ENCODE measurements at places on chromosomes 13 and 19.

- no peak for DNase-seq
Observed at GRCh38 chr19:51754770-51755169, 3.1 kb upstream of the FPR1 start.

DNA sequence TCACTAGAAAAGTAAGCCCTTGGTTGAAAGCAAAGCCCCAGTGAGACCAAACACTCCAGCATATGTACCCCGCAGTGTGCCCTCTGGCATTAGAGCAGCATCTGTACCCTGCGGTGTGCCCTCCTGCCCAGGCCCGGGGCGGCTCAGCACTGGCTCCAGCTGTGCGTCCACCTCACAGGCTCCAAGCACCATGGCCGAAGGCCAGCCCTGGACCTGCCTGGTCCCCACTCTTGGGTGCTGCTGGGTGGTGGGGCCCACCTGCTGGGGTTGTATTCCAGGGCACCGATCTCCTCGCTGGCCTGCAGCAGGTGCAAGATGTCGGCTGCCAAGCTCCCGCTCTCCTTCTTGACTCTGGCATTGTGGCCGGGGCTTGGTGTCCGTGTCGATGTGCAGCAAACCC lies 230.2 kb downstream of the TUBA3C start:
- no peak for DNase-seq

GRCh38 chr13:31227870-31228269 lies 28.1 kb downstream of the B3GLCT start:
- DNase-seq: no peak

GRCh38 chr19:18230941-18231734 lies 4.9 kb upstream of the PDE4C start:
- DNase-seq: no peak

GRCh38 chr19:19997656-19998268 lies 41.5 kb downstream of the ZNF682 start:
- DNase-seq: peak; percentile 40

DNA sequence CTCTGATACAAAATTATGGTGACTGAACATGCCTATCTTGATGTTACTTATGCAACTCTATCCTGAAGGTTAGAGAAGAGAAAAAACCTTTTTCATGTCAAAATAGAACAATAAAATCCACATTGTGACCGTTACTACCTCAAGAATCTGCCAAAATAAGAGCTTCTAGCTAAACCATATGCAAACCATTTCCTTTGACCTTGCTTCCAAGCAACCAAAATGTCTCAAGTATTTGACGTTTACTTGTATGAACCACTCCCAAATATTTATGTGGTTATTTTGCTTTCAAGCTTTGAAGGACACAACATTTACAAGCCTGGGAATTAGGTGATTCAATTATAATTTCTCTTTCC lies 13.9 kb downstream of the FOXO1 start:
- no peak for DNase-seq

- no peak for DNase-seq
Observed at GRCh38 chr13:81406022-81406421, 1065.1 kb upstream of the SPRY2 start.

DNA sequence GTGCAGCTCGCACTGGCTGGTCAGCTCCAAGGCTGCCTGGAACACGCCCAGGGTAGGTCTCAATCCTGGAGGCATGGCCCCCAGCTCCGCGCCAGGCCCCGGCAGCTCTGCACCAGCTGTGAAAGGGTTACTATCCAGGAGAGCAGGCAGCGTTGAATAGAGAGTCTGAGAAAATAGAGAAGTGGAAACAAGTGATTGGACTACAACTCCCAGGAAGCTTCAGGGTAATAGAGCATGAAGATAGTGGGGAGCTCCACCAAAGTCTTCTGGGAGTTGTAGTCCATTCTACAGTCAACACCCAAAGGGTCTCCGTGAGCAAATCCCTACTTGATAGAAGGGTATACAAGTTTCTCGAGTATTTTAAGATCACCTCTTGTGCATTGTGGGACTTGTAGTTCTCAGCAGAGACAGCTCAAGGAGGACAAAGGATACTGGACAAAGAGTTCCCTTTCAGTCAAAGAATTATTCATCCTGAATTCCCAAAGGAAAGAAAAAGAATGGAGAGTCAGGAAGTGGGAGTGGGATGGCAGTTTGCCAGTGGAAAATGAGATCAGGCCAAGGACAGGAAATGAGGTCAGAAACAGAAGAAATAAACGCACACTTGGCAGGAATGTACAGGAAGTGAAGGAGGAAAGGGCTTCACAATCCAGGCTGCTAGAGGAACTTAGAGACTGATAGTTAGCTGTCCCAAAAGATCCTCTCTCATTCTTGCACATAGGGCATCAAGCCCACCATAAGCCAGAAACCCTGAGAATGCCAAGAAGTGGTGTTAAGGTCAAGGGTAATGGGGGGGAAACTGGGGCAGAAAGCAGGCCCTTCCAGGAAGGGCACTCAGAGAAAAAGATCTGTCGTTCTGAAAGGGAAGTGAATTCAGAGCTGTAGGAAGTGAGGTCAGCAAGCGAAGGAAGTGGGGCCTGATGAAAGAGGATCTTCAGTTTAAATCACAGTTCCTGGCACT lies 5.5 kb upstream of the MAMSTR start:
- DNase-seq: no peak

- no peak for DNase-seq
Observed at GRCh38 chr13:29847501-29847983, 2.9 kb downstream of the UBL3 start.

DNA sequence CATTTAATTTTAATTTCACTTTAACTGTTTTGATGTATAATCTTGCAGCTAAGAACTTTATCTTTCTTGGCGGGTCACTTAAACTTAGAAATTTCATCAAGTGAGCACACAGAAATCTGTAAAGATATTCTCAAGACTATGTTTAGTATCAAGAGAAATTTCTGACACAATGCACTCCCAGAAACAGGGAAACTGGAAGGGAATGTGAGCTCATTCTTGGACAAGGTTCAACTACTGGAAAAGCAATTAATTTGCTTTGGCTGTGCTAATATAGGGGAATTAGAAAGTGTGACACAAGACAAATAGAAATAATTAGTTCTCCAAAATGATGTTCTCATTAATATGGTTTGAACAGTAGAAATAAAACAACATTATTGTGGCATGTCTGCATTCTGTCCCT lies 402.3 kb downstream of the DACH1 start:
- no peak for DNase-seq

DNA sequence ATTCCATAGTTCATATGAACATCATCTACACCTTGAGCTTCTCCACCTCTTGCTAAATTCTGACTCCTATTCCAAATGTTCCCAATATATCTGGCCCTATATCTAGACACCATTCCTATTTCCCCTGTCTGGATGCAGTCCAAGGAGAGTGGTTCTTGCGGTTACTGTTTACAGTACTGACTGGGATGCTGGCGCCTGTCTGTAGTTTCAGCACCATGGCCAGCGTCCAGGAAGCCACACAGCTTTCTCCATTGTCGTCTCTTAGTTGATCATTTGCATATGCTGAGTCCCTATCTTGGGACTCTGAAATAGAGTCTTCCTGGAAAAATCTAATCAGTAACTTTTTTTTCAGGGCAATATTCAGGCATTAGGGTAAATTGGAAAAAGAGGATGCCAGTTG lies 14.9 kb downstream of the LAIR2 start:
- DNase-seq: peak; percentile 78

DNA sequence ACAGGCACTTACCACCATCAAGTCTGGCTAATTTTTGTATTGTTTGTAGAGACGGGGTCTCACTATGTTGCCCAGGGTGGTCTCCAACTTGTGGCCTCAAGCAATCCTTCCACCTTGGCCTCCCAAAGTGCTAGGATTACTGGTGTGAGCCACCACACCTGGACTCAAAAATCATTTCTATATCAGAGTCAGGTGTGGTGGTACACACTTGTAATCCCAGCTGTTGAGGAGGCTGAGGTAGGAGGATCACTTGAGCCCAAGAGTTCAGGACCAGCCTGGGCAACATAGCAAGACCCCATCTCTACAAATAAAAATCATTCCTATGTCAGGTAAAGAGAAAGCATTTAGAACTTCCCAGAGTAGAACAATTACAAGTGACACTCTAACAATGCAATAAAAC lies 48.4 kb downstream of the MYO9B start:
- DNase-seq: no peak

- DNase-seq: peak; percentile 62
Observed at GRCh38 chr19:14114854-14115253, 2.7 kb downstream of the PRKACA start.

DNA sequence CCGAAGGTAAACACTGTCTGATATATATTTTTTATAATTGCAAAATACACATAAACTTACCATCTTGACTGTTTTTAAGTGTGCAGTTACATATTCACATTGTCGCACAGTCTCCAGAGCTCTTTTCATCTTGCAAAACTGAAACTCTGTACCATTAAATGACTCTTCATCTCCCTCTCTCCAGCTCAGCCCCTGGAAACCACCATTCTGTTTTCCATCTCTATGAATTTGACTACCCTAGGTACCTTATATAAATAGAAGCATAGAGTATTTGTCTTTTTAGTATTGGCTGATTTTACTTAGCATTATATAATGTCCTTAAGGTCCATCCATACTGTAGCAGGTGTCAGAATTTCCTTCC lies 45.8 kb downstream of the LRCH1 start:
- no peak for DNase-seq

DNA sequence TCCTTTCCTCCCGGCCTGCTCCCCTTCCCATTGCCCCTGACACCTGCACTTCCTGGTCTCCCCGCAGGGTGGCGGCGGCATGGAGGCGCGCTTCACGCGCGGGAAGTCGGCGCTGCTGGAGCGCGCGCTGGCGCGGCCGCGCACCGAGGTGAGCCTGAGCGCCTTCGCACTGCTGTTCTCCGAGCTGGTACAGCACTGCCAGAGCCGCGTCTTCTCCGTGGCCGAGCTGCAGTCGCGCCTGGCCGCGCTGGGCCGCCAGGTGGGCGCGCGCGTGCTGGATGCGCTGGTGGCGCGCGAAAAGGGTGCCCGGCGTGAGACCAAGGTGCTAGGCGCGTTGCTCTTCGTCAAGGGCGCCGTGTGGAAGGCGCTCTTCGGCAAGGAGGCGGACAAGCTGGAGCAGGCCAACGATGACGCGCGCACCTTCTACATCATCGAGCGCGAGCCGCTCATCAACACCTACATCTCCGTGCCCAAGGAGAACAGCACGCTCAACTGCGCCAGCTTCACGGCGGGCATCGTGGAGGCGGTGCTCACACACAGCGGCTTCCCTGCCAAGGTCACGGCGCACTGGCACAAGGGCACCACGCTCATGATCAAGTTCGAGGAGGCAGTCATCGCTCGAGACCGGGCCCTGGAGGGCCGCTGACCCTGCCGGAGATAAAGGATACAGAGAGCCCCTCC lies 1.7 kb downstream of the TRAPPC5 start:
- DNase-seq: no peak

DNA sequence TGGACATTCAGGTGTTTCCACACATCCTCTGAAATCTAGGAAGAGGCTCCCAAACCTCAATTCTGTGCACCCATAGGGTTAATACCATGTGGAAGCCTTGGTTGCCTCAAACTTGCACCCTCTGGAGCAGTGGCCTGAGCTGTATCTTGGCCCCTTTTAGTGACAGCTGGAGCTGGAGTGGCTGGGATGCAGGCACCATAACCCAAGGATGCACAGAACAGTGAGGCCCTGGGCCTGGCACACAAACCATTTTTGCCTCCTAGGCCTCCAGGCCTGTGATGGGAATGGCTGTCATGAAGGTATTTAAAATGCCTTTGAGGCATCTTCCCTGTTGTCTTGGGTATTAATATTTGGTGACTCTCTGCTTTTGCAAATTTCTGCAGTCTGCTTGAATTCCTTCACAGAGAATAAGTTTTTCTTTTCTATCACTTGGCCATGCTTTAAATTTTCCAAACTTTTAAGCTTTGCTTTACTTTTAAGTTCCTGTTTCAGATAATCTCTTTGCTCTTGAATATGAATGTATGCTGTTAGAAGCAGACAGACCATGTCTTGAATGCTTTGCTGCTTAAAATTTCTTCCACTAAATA lies 1594.5 kb upstream of the PCDH20 start:
- DNase-seq: no peak

GRCh38 chr13:77022341-77022740 lies 4.6 kb downstream of the FBXL3 start:
- no peak for DNase-seq

DNA sequence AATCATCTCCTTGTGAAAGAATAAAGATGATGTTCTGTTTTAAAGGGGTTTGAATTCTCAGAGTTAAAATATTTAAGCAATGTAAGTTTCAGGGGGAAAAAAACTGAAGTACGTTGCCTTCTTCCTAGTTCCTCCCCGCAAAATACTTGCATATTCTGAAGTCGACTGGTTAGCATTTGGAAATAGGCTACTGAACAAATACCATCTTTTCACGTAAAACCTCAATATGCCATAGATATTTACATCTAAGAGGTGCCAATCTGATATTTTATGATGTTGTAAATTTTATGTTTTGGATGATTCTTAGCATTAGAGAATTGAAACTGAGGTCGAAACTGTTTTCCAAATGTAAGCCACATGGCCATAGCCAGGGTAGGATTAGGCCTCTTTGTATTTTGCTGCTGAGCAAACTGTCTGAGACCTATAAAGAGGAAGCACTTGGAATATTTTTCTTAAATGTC lies 138.3 kb downstream of the FLT1 start:
- DNase-seq: no peak

GRCh38 chr19:18385359-18385674 lies 641 bp upstream of the GDF15 start:
- DNase-seq: no peak

DNA sequence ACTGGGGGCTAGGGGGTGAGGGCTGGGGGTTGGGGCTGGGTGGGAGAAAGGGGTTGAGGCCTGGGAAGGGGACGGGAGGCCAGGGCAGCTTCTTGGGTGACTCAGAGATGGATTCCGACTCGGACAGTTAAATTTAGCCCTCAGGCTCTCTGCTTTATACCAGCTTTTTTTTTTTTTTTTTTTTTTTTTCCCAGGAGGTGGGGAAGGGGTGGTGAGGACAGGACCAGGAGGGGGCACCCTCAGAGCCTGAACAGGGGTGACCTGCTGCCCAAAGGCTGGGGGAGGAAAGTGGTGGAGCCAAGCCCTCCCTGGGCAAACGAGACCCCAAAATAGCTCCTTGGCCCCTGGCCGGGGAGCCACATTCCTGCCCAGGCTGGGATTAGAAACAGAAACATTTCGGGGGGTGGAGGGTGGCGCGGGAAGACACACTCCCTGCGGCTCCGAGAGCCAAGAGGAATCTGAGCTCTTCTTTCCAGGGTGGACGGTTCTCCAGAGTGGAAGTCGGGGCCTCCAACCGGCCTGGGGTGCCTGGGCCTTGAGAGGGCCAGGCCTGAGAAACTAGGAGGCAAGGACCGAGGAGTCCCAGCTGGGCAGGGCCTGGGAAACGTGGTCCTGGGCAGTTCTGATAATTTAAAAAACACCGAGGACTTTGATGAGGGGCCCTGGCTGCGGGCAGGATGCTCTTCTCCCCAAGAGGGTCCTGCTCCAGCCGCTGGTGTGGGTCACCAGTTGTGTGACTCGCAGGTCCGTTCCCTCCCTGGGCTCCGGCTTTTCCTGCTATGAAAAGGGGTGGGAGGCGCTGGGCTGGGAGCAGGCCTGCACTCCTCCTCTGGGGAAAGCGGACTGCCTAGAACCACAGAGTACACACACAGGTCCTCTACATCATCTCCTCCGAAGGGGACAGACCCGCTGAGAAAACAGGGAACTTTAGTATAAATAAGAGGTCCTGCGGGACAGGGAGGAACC lies 813 bp upstream of the DMPK start:
- DNase-seq: no peak

Measured in stimulated activated CD4-positive, alpha-beta T cell treated with anti-CD3 and anti-CD28 coated beads, Interleukin-2, amount 100 ng/mL, for 24 hours (primary cell).